ENCODE measurements at places on chromosomes 1 and 21. TPM values are rescaled to one million over a fixed set of nuclear protein-coding genes. Genes with fewer than 3 reads are reported as not detected.

GRCh38 chr1:93692451-93692861 lies 10.8 kb upstream of the BCAR3 start:
- DNase-seq, result no peak

DNA sequence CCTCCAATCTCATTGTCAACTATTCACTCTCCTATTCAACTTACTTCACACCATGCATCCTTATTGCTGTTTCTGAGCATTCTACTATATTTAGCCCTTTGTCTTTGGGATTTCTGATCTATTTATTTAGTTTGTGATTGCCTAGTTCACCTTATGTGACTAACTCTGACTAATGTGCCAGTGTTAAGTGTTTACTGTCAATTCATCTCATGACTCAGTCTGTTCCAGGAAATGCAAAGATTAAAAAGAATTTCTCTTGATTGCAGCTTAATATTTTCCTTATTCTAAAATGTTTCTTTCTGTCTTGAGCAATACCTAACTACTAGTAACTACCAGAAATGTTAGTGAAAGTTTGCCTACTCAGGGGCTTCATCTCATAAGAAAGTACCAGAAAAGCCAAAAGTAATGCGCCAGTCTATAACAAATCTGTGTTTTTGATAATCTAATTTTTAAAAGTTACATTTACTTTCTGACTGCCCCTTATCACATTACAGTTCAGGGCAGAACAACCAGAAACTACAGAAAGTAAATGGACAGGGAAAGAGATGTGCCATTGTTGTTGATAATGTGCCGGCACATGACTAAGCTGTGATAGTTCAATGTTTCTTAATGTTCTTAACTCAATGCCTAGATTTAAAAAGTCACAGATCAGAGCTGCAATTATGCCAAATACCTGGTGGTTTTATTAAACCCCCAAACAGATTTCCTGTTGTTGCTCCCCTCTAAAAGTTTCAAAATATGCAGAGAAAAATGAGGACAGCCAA lies 556.5 kb downstream of the PTBP2 start:
- peak; percentile 84 for DNase-seq

The CD160 gene
- total RNA-seq, result not detected

GRCh38 chr1:117142200-117142599 lies 20.7 kb upstream of the TRIM45 start:
- no peak for DNase-seq

The HHAT gene
- 2.7 TPM for total RNA-seq

GRCh38 chr1:19156676-19157075 lies 53.4 kb downstream of the UBR4 start:
- no peak for DNase-seq

GRCh38 chr1:224867715-224868114 lies 61.8 kb upstream of the DNAH14 start:
- no peak for DNase-seq

The PDZK1 gene
- total RNA-seq, result 0.27 TPM

GRCh38 chr1:116854716-116855115 lies 55.0 kb upstream of the PTGFRN start:
- DNase-seq, result no peak

The GBP6 gene
- not detected for total RNA-seq

- no peak for DNase-seq
These were observed 2.1 kb downstream of the MASP2 start for GRCh38 chr1:11044849-11045427.
